ENCODE measurements at places on chromosomes 5 and 9.

GRCh38 chr5:146867996-146868708, 10.4 kb downstream of the PPP2R2B start:
- DNase-seq, result peak; percentile 15

DNA sequence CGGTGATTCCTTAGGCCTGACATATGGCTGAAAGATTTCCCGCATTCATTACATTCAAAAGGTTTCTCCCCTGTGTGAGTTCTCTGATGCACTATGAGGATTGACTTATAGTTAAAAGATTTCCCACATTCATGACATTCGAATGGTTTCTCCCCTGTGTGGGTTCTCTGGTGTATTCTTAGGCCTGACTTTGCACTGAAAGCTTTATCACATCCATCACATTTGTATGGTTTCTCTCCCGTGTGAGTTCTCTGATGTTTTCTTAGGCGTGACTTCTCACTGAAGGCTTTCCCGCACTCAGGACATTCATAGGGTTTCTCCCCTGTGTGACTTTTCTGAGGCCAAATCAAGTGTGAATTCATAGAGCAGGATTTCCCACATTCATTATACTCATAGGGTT, 35.8 kb downstream of the ZNF782 start:
- no peak for DNase-seq

- no peak for DNase-seq
These were observed 65.9 kb downstream of the DAB2IP start for GRCh38 chr9:121717141-121717991.

DNA sequence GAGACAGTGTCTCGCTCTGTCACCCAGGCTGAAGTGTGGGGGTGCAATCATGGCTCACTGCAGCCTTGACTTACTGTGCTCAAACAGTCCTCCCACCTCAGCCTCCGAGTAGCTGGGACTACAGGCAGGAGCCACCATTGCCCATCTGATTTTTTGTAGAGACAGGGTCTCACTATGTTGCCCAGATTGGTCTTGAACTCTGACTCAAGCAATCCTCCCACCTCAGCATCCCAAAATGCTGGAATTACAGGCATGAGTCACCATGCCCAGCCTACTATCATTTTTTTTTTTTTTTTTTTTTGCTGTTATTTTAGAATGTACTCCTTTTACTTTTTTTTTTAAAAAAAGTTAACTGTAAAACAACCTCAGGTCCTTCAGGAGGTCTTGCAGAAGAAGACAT, 449.0 kb downstream of the CCDC171 start:
- no peak for DNase-seq

DNA sequence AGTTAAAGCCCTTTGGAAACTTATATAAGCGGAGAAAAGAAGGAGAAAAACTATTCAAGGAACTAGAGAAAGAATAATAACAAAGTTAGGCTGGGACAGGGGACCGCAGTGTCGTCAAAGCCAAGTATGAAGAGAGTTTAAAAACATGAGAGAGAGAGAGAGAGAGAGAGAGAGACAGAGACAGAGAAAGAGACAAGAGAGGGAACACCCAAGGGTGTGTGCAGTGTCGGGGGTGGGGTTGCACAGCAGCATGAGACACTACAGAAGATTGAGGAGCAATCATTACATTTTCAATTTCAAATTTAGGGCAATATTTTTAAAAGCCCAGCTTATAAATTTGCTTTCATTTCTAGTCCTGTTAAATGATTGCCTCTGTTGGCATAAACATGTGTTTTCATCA, 74.3 kb downstream of the NNT start:
- DNase-seq, result no peak

DNA sequence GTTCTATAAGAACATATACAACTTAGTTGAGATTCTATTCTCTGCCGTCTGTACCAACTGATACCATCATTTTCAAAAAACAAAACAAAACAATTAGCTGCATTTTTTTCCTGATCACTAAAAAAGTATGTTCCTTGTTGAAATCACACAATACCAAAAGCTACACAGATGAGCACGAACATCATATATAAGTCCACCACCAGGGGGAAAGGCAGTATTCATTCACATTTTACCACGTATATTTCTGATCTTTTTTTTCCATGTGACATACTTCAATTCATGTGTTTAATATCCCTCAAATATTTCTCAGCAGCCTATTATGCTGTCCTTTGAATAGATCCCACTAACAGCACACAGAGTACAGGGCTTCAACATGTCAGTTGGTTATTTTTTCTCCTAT, 40.6 kb downstream of the IRX2 start:
- DNase-seq, result no peak

- no peak for DNase-seq
These were observed at the start of gene OR1B1 for GRCh38 chr9:122657527-122657926. Gene OR1B1 (minus strand): TSS chr9:122657627.

- peak; percentile 7 for DNase-seq
These were observed 180.4 kb upstream of the PPP1R26 start for GRCh38 chr9:135299239-135299590.

- DNase-seq, result no peak
These were observed 12.7 kb downstream of the NIPBL start for GRCh38 chr5:36889264-36889663.

DNA sequence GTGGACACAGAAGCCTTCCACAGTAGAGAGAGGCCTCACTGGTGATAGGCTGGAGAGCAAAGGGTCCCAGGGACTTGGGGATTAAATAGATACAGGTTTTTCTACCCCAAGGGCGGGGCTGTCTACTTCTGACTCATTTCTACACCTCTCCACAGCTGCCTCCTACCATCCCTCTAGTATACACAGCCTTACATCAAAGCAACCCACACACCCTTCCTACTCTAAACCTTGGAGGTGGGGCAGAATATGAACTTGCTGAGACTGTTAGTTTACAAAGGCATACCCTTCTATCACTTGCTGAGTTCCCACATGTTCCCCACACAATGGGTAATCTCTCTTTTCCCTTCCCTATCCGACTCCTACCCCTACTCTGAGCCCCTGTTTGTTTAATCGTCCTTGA, 19.9 kb upstream of the PCA3 start:
- no peak for DNase-seq

DNA sequence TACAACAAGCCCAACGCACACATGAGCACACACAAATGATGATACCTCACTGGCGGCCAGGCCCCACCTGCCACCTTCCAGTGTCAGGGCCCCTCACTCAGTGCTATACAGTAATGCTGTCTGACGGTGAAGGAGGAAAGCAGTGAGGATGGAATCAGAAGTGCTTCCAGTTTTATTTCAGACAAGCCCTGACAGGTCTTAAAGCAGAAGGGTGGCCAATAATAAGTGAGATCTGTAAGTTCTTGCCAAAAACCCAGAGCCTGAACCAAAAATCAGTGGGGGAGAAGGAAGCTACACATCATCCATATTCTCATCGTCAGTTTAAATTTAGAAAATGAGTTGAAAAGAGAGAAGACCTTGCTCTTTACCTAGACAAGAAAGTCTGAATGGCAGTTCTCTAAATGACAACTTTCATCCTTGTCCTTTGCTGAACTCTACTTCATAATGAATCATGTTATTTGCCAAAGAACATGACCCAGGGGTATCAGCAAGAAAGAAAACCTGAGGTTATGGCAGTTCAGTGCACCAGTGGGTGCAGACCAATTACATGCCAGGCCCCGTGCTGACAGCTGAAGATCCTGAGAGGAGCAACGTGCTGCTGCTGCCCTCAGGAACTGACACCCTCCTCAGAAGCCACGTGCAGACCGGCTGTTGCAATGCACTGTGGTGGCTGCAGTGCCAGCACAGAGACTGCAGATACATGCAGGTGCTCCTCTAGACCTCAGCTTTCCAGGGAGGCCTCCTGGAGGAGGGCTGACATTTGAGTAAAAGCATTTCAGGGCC, 118.7 kb downstream of the DROSHA start:
- DNase-seq, result no peak

DNA sequence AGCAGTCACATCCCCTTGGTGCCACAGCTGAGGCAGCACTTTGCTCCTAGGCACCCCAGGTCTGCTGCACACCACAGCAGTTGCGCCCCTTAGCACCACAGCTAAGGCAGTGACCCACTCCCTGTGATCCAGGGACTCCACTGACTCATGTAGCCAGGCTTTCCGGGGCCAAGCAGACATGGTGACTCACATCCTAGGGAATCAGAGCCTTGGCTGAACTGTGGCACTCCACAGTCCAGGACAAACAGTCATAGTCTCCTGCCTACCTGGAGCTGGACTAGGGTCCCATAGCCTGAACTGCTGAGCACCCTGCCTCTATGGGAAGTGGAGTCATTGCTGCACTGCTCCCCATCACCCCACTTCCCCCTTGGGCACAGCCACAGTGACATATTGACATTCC, 338.7 kb downstream of the NPR3 start:
- DNase-seq, result no peak

DNA sequence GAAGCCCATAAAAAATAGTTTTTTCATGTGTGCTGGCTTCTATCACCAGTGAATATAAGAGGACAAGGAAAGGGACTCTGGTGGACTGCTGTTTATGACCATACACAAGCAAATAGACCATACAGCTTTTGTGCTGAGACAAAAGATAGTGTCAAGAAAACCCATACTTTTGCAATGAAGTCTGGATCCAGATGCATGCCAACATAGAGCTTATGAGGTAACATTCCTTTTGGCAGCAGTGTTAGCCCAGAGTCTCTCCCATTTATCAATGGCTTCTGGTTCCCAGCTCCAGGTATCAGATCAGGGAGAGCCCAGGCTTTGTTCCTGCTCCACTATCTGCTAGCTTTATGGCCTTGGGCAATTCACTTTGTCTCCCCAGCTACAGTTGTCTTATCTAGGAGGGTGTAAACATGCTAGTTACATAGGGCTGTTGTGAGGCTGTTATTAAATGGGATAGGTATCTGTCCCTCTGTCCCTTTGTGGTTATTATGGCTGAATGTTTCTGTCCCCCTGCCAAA, 55.6 kb downstream of the CCDC192 start:
- no peak for DNase-seq

- DNase-seq, result no peak
These were observed 11.4 kb downstream of the GOLGA1 start for GRCh38 chr9:124929464-124929863.

DNA sequence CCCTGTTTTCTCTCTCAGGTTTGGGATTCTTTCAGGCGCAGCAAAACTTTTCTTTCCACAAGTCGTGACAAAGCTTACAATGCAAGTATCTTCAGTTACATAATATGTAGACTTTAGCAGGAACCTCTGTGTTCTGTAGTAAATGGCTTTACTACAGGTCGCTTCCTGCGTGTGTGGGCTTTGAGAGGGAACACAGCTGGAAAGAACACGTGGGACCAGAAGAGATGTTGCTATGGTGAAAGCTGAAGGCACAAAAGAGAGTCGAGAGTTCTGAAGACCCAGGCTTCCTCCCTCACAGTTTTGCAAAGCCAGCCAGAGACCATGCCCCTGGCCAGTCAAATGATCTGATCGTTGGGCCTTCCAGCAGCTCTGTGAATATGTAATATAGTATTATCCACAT, 4.0 kb downstream of the ANKRD55 start:
- no peak for DNase-seq

DNA sequence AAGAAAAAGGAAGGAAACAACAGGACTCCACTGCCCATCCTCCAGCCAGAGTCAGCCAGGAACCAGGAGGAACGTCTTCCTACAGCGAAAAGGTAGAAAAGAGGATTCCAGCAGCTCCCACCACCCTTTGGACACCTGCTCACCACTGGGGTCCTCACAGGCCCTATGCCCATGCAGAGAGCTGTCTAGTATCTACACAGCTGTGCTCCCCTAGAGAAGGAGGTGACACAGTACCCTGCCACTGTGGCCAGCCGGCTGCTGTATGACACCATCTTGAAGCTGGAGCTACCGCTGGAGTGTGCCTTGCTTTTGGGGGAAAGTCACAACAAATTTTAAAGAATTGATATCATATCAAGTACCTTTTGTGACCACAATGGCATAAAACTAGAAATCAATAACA, 92.6 kb downstream of the GTF3C4 start:
- DNase-seq, result no peak

DNA sequence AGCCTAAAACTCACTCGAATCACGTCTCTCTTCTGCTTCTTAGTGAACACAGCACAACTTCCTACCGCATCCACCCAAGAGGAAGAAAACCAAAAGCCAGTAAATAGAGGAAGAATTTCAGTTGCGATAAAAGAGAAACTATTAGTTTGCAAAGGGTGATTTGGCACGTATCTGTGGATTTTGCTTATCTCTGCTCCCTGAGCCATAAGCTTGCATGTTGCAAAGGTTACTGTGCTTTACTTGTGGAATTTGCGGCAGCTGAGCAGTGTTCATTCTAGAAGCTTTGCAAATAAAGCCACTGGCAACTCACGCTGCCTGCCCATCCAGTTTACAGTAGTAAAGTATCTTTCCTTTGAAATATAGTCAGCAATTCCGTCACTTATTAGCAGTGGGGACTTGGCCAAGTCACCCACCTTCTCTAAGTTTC, 149.0 kb upstream of the PCA3 start:
- no peak for DNase-seq

- DNase-seq, result peak; percentile 93
These were observed 140.8 kb upstream of the OTULINL start for GRCh38 chr5:14440582-14441431.

- no peak for DNase-seq
These were observed 213.8 kb downstream of the MLLT3 start for GRCh38 chr9:20408513-20408912.

DNA sequence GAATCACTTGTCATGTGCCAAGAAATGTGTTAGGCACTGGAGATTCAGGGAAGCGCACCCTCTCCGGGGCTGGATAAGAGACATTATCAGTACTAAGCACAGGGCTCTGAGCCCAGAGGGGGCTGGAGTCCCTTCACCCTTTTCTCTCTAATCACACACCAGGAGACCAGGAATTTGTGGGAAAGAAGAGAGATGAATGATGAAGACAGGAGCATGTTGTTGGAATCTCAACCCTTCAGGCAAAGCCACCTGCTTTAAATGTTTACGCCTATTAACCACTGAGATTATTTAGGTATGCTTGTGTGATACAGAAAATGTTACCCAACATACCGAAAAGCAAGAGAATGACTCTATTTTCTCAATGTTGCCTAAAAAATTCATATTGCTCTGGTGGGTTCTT, 119.8 kb downstream of the ENTREP1 start:
- no peak for DNase-seq

DNA sequence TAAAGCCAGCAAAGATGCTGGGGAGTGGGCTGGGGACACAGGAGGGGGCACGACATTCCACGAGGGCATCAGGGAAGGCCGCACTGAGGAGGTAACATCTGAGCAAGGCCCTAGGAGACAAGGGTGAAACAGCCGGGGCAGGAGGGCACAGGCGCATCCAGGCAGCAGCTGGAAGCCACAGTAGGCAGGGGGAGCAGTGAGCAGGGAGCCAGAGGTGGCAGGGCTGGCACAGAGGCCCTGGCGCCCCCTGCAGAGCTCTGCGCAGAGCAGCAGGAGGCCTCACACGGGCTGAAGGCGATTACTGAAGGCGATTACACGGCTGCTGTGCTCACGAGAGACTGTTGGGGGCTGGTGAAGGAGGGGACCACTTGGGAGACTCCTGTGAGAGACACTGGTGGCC, 15.4 kb downstream of the LMAN2 start:
- DNase-seq, result no peak

- no peak for DNase-seq
These were observed 42.1 kb upstream of the TAF11L2 start for GRCh38 chr5:17455942-17456341.

- no peak for DNase-seq
These were observed 133.9 kb upstream of the ANKRD55 start for GRCh38 chr5:56366986-56367385.

- DNase-seq, result no peak
These were observed 31.7 kb downstream of the ADRB2 start for GRCh38 chr5:148858106-148858505.

- DNase-seq, result no peak
These were observed at the start of gene SLC36A2 for GRCh38 chr5:151347369-151347768. Gene SLC36A2 (minus strand): TSS chr5:151347559. CDS start chr5:151347460, 99 bp downstream.

Measured in right hindlimb (tissue), 1 donor.